Activated T-cell treated with anti-CD3 and anti-CD28 coated beads, Interleukin-2, amount 50 U/mL, for 4 hours (primary cell): ENCODE measurements at places on chromosomes 1 and 21. TPM values are rescaled to one million over a fixed set of nuclear protein-coding genes. Genes with fewer than 3 reads are reported as not detected.

GRCh38 chr21:42254651-42255601 lies 36.0 kb downstream of the ABCG1 start:
- no peak for DNase-seq

DNA sequence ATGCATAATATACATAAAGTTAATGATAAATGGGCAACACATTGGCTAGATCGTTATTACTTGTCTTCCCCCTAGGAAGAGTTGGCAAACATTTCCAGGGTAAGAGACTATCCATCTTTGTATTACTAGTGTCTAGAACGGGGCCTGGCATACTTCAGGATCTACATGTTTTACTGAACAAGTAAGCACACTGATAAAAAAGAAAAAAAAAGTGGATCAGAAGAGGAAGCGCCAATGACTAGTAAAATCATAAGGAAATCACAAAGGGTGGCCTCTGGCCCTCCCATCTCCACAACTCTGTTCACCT lies 482 bp downstream of the TM2D1 start:
- DNase-seq = no peak

- no peak for DNase-seq
Observed at GRCh38 chr1:96660051-96660450, 61.5 kb upstream of the PTBP2 start.

DNA sequence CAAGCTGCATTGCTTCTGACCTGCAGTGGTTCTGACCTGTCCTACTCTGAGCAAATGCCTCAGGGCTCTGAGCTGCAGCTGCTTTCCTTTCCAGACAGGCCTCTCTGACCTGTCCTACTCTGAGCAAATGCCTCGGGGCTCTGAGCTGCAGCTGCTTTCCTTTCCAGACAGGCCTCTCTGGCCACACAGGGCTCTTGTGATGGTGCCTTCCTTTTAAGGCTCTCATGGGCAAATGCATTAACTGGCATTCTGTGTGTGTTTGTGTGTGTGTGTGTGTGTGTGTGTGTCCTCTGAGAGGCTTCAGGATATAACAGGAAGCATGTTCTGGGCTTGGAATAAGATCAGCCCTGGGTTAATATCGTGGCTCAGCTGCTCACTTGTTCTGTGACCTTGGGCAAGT lies 131.3 kb downstream of the NTPCR start:
- no peak for DNase-seq

DNA sequence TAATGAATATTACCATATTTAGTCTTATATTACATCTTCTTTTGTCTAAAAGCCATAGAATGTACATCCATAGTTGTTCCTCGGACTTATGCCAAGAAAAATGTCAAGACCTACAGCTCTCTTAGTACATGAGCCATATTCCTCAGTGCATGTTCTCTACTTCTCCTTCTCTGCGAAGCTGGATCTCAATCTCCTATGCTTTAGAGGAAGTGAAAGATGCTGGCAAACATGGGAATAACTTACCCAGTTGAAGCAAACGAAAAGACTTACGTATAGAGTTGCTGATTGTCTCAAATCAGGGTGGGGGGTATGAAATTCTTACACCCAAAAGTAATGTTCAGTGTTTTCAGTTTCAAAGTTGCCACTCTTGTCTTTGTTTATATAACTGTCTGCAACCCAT lies 32.7 kb downstream of the OR13G1 start:
- no peak for DNase-seq

DNA sequence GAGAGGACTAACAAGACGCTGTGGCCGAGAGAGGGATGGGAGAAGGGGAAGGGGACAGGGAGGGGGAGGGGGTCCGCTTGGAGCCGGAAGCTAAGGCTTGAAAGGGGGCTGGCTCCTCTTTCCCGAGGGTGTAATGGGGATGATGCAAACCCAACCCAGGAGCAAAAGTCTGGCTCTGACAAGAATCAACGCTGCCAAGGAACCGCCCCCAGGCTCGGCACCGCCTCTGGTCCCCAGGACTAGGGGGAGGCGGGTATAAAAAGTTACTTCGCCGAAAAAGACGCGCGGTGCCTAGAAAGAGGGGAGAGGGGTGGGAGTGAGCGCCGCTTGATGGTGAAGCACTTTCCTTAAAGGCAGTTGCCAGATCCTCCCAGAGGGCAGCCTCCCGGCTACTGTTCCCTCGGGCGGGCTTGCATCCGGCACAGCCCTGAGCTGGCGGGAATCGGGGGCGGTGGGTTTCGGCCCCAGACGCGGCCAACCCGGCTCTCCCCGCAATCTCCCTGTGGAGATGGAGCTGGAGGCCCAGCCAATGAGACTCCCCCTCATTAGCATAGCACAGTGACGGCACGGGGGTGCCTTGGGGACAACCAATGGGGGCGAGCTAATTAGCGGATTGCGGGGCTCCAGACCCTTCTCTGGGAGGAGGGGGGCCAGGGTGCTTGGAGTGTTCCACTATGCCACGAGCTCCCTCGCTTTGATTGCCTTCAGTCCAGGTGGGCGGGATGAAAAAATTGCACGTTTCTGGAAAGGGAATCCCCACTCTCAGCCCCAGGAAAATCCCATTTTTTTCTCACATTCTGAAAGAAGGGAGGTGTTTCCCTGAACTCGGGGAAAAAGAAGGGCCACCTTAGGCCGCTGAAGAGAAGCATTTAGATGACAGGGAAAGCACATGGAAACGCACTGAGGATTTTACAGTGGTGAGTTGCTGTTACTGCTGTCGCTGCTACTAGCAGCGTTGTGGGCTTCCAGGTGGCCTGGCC lies at the start of gene KCNT2:
Gene KCNT2 (minus strand): TSS at position 51 of the 980 bp plus-strand sequence. CDS start 131 bp downstream, outside the sequence.
- DNase-seq = no peak

GRCh38 chr21:45470087-45470515 lies 65.1 kb downstream of the COL18A1 start:
- DNase-seq = no peak

DNA sequence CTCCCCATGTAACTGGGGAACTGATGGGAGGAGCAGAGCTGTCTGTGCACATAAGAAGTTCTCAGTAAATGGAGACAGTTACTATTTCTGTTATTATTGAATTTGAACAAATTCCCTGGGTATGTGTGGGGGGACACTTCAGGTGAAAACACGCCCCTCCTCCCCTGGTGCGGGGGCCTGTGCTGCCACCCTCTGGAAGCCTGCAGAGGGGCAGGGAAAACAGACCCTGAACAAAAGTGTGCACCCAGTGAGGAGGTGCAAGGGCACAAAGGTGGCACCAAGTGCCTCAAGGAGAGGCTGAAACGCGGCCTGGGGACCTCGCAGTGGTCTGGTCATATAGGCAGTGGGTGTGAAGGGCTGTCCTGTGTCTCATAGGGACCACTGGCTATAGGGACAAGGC lies 18.2 kb upstream of the NADK start:
- DNase-seq = no peak

DNA sequence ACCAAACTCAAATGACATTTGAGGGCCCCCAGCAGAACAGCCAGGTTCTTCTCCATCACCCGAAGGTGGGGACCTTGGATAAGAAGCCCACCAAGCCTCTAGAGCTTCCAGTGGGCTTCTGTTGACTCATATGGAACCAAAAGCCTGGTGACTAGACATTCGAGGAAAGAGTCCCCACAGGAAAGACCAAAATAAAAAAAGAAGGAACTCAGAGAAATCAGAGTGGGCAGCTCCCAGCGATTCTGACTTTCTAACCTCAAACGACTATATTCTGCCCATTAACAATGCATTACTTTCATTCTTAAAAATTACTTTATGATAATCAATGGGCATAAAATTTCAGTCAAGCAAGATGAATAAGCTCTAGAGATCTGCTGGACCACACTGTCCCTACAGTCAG lies 9.6 kb upstream of the CHIT1 start:
- DNase-seq = no peak

- DNase-seq = no peak
Observed at GRCh38 chr21:29091033-29091432, 17.6 kb upstream of the CCT8 start.

DNA sequence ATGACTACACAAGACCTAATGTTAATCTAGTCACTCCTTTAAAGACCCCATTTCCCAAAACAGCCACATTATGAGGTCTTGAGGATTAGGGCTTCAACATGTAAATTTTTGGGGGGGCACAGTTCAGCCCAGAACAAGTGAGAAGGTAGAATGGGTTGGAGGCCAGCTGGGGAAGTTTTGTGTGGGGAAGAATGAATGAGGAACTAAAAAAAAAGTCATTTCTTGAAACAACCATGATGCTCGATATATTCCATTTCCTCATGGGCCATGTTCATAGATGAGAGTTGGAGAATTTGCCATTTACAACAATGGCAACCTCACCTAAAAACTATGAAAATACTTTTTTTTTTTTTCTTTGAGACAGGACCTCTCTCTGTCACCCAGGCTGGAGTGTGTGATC lies 14.5 kb downstream of the NLRP3 start:
- DNase-seq = no peak

GRCh38 chr1:67752306-67752705 lies 67.3 kb downstream of the GADD45A start:
- no peak for DNase-seq

- DNase-seq = no peak
Observed at GRCh38 chr1:82299056-82299455, 498.3 kb downstream of the ADGRL2 start.

DNA sequence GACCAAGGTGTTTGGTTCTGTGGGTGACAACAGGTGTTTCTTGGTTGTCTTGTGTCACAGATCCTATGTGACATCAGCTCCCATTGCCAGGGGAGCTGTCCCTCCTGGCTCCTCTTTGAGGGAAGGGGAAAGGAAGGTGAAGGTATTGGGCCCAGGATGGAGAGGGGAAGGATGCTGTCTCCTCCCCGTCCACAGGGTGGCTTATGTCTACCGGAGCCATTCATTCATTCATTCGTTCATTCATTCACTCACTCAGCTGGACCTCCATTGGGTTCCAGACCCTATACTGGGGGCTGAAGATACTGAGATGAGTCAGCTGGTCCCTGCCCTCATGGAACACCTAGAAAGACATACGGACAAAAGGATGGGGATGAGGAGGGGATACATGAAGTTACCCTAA lies 38.9 kb downstream of the EPHB2 start:
- DNase-seq = no peak

- no peak for DNase-seq
Observed at GRCh38 chr21:45747233-45747766, 103.8 kb downstream of the PCBP3 start.

DNA sequence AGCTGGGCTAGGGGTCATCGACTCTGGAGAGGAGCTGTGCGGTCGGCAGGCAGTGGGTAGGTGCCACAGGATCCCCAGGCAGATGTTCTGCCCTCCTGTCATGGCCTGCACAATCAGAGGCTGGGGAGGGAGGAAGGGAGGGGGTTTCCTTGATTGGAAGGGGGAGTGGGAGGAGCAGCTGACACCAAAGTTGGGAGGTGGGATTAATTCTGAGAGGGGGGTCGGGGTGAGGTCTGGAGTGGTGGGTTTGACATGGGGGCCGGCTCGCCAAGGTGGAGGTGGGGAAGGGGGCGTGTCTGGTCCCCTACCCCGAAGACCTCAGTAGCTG lies 651 bp upstream of the HPCA start:
- no peak for DNase-seq

DNA sequence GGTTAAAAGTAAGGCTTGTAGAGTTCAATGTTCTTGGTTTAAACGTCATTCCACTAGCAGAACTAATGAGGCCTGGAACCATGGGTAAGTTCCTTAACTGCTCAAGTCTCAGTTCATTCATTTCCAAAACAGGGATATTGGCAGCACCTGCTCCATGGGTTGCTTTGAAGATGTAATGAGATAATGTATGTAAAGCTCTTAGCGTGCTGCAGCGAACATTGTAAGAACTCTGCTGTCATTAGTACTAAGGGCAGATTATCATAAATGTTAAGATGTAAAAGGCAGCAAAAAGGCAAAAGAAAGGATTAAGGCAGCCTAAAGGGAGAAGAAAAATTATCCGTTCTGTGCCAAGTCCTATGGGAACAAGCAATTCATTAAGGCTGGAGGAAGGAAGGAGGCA lies 129.1 kb upstream of the NGF start:
- no peak for DNase-seq

GRCh38 chr1:200971955-200972711 lies 51.4 kb downstream of the KIF21B start:
- peak; percentile 67 for DNase-seq

DNA sequence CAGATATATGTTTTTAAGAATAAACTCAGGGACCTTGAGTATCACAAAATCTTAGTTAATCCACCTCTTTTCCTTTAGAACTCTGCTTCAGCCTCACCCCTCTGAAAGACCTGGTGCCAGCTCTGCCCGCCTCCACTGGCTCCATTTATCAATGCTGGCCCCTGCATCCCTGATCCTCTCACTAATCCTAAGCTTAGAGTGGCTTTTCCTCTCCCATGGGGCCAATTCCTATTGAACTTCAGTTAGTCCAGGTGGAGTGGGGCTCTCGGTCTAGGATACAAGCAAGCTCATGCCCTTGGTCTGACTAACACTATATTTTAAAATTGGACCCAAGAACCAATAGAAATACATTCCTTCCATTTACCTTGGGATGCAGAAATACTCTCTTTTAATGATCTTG lies 87.0 kb downstream of the RGS7 start:
- DNase-seq = no peak

DNA sequence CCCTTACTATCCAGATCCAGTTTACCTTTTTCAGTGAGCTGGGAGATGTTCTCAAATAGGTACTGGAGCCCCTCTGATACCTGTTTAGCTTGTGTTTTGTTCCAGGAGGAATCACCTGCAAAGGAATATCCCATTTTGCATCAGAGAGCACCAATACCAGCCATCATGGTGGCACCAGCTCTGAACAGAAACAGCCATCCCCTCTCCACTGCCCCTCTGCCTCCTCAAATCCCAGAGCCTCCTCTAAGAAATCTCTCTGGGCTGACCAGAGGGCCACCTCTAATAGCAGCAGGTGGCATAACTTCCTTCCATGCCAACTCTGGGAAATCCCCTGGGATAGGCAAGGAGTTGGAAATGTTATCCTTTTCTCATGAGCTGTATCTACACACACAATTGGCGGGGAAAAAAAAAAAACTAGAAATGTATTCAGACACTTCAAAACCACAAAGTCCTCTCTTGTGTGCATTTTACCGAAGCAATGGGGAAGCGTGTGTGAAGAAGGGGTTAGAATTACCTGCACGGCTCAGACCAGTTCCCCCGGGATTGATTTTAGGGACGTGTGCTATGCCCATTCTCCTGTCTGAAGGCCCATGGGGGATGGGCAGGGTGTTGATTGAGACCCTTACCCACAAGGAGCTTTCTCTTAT lies 2.4 kb downstream of the PGLYRP4 start:
- DNase-seq = no peak

- no peak for DNase-seq
Observed at GRCh38 chr1:182215764-182216163, 154.3 kb upstream of the ZNF648 start.

DNA sequence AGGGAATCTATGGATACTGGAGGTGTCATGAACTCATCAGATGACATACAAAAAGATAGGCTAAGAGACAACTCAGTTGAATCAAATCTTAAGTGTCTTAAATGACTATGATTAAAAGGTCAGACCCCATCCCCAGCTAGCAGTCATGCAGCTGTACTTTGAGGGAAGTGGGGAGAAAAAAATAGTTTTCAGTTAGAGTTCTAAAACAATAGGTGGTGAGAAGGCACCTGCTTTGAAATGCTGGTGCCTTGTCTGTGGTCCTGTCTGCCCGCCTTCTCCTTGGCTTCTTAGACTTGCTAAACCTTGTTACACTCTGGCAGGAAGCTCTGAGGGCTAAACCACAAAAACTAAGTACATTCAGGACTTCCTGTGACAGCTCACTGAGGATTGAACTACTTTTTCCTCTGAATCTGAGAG lies 15.3 kb downstream of the CD2 start:
- peak; percentile 62 for DNase-seq

- no peak for DNase-seq
Observed at GRCh38 chr1:36570006-36570405, 87.3 kb upstream of the CSF3R start.

Gene RBM11
- 2.8 TPM for total RNA-seq

Gene S100A3
- total RNA-seq = not detected

Gene OLFML3
- total RNA-seq = 0.15 TPM

Gene RGSL1
- not detected for total RNA-seq

Gene METTL13
- 83.3 TPM for total RNA-seq

Gene CFAP141
- not detected for total RNA-seq

Gene PLA2G2F
- not detected for total RNA-seq

Gene GLIS1
- total RNA-seq = not detected
